ENCODE measurements at places on chromosomes 4 and X.
A peak's percentile ranks its signal among the peaks of the same experiment; 100 is the strongest.

DNA sequence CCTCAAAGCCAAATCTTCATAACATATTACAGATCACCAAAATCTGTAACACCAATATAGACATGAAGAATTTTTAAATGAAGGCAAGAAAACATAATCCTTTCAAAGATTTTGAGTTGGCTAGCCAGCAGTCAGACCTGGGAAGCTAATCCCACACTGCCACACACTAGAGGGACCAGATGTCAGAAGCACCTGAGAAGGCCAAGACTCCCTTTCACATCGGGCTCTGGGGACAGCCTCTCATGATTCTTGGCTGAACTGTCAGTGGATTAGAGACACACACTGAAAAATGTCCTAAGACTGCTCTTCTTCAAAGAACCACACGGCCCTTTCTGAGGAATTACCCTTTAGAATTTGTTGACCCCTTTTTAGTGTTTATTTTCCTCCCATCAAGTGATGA, 28.2 kb upstream of the SPATA4 start:
- DNase-seq: no peak

DNA sequence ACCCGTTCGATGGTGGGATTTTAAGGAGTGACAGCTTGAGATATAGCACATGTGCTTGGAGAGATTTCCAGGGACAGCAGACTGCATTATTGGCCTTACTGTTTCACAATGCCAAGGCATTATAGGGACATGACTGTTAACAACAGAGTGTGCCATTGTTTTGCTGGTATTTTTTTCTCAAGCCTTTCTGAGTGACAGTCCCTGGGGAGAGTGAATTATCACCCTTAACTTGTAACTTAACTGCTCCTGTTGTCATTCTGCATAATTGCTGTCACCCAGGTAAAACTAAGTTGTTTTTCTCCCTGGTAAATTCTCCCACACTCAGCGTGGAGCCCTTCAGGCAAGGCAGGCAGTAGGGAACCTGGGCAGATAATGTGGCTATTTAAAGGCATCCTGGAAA, 989.2 kb upstream of the LCORL start:
- DNase-seq: peak; percentile 28

DNA sequence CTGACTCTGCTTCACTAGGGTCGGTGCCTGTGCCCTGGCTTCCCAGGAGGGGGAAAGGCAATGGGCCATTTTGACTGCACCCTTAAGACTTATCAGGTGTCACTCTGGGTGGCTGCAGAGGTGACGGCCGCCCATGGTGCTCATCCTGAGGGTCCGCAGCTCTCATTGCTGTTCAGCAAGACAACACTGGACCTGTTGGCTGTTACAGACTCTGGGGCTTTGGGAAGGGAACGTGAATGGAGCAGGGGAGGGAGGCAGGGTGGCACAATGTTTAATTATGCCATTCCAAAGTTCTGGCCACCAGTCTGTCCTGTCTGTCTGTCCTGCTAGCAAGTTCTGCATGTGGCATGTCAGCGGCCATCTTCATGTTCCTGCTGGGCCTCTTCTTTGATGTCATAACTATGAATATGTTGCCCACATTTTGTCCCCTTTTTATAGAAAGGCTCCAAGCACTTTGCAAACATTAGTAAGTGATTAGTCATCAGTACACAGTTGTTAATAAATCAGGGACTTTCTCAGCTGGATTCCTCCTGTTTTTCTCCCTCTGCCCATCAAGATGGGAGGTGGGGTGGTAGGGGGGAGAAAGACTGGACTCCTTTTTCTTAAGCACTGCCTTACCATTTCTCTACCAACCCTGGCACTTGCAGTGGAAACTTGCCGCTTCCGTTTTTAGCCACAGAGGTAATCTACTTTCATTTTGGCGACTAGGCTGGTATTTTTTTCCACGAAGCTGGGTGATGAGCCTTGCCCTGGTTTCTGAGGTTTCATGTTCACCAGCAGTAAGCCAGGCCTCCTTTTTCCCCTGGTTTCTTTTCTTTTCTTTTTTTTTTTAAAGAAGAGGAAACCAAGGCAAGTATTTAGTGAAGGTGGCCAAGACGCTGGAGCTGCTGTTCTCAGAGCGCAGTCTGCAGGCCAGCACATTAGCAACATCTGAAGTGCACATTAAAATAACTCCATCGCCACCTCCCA, 88.6 kb upstream of the TRIM2 start:
- no peak for DNase-seq

DNA sequence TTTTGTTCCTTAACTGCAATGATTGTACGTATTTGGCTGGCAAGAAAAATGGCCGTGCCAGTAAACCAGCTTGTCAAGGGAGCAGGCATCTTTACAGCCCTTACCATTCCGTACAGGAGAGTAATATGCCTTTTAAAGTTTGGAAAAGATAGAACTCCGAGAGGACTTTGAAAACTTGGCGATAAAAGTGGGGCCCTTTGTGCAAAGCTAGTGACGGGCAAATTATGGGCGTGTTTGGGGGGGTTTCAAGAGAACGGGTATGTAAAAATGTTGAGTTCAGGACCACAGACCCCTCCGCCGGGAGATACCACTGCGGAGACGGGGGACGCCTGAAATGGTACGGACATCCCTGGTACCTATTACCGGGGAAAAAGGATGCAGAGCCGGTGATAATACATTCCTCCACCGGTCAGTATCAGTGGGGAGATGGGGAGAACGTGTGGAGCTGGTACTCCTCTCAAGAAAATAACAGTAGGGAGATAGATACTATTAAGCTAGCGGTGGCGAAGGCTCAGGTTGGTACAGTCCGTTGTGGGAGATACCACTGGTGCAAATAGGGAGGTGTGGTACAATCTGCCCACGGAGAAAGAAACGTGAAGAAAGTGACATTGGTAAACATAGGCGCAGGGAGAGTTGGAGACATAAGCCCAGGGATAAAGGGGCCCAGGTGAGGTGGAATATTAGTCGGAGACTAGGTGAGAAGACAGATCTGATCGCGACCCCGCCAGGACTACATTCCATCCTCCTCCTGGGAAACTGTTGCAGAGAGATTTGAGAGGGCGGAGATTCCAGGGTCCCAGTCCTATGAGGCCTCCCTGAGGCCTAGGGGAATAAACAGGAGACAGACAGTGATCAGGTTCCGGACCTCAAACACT, 14.5 kb downstream of the SPACA5 start:
- peak; percentile 77 for DNase-seq

- no peak for DNase-seq
These were observed 46.7 kb upstream of the NRK start for GRCh38 chrX:105775679-105776078.

- DNase-seq: no peak
These were observed 82.1 kb downstream of the FAM53A start for GRCh38 chr4:1601852-1602654.

DNA sequence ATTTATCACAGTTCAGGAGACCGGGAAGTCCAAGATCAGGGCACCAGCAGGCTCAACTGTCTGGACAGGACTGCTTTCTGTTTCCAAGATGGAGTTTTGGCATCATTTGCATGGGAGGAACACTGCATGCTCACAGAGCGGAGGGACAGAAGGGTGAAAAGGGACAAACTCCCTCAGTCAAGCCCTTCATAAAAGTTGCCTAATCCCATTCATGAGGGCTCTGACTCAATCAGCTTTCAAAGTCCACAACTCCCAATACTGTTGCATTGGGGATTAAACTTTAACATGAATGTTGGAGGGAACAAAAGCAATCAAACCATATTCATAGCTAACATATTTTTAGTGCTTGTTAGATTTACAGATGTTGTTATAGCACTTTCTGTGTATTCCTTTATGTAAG, 158.9 kb upstream of the MAD2L1 start:
- DNase-seq: no peak

- DNase-seq: no peak
These were observed 41.6 kb upstream of the PPARGC1A start for GRCh38 chr4:23931489-23931830.

All from pons (tissue), 1 donor.